ENCODE measurements at places on chromosomes 3 and 15. TPM values are rescaled to one million over a fixed set of nuclear protein-coding genes. Genes with fewer than 3 reads are reported as not detected.

CLDN16 gene
- total RNA-seq: not detected

DNA sequence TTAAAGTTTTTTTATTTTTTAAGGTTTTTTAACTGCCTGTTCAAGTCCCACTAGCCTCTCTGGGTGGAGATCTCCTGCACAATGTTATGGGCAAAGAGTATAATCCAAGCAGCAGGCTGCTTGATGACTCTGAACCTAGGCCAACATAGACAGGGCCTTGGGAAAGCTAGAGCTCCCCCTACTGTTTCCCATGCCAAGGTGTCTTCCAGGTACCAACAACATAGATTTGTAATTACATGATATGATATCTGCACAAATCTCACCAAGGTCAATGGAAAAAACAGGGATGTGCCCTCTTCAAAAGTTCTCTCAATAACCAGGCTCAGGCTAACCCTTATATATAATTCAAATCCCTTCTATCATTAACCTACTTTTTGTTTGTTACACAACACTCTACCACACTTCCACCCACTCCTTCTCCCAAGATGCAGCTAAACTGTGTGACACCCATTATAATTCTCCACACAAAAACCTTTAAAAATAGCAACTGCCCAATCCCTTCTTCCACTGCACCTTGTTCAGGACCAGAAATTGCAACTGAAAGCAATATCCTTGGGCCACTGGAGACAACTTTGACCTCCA is 43.8 kb downstream of the RBM15B start:
- no peak for DNase-seq

EIF2B5 gene
- 32.9 TPM for total RNA-seq

ARHGEF26 gene
- 26.9 TPM for total RNA-seq

DNA sequence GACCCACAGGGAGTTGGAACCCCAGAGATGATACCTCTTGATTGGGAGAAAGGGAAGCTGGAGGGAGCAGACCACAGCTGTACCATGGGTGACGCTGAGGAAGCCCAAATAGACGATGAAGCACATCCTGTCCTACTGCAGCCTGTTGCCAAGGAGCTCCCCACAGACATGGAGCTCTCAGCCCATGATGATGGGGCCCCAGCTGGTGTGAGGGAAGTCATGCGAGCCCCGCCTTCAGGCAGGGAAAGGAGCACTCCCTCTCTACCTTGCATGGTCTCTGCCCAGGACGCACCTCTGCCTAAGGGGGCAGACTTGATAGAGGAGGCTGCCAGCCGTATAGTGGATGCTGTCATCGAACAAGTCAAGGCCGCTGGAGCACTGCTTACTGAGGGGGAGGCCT is 201.1 kb downstream of the AKAP13 start:
- DNase-seq: peak; percentile 77

DNA sequence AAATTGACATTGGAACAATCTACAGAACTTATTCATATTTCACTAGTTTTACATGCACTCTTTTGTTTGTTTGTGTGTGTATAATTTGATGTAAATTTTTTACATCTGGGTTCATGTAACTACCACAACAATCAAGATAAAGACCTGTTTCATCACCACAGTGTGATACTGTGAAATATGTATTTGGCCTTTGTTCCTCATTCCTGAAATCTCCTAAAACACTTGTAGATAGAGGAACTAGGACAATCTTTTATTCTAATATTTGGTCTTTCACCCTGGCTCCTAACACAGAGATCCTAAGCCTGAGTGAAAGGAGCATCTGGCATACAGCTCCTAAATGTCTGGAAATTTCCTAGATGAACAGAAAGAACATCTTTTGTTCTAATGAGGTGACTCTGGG is 155.0 kb upstream of the GPR149 start:
- no peak for DNase-seq

GRCh38 chr15:62946940-62947339 is 95.6 kb upstream of the TPM1 start:
- DNase-seq: no peak

FBLN2 gene
- total RNA-seq: 494 TPM

DNA sequence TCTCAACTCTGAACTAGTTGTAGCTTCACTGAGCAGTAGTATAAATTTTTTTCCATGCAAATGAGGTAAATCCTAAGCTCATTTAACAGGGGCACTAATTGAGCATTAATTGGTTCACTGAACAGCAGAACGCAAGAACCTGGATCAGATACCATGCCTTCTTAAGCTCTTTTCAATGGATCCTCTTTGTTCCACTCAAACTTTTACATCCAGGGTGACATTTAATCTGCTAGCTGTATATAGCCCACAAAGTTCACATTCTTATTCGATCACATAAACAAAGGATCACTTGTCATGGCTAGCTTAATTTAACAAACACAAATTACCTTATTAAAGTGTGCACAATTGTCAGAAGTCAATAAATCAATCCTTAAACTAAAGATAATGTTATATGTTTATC is 281.6 kb downstream of the CNTN6 start:
- no peak for DNase-seq

COLQ gene
- total RNA-seq: 10.7 TPM

- DNase-seq: no peak
Measured at GRCh38 chr3:40576396-40576795, 51.6 kb downstream of the ZNF621 start.

TKT gene
- total RNA-seq: 183 TPM

DNA sequence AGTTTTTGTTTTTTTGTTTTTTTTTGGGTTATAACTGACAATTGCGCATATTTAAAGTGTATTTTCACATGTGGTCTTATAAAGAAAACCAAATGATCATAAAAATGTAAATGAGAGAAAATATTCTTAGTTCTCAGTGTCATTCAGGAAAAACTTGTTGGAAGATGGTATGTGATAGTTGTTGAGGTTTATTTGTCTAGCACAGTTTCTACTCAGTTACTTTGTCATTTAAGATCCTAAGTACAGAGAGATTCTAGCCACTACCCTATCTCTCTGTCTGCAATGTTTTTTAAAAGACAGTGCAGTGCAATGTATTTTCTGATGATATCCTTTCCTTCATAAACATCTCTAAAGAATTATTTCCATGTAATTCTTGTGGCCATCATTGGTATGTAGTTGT is 46.1 kb downstream of the AKAP13 start:
- no peak for DNase-seq

DNA sequence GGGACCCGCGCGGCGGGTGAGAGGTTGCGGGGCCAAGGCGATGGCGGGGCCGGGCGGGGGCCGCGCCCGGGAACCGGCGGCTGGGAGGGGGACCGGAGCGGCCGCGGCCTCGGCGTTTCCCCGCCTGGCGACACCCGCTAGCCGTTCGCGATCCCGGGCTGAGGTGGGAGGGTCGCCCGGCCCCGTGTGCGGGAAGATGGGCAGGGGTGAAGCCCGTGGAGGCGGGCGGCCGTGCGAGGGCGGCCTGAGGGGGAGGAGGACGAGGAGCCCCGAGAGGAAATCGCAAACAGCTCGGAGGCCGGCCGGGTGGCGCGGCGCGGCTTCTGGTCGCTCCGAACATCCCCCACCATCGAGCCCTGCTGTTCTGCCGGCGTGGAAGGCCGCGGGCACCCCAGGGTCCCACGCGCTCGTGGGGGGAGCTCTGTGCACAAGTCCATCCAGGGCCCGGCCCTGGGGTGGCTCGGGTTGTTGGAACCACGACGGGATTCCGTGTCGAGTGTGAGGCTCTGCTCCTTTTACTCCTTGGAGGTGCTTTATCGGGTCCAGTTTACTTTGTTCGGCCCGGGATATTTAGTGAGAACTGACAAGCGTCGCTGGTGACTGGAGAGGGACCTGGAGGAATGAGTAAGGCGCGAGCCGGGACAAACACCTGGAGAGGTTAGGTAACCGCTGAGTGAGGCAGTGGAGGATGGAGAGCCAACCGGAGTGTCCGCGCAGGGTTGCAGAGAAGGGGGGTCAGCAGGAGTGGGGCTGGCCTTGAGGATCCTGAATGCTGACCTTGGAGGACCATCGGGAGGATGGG is 728 bp downstream of the CRTC3 start:
- peak; percentile 86 for DNase-seq

DNA sequence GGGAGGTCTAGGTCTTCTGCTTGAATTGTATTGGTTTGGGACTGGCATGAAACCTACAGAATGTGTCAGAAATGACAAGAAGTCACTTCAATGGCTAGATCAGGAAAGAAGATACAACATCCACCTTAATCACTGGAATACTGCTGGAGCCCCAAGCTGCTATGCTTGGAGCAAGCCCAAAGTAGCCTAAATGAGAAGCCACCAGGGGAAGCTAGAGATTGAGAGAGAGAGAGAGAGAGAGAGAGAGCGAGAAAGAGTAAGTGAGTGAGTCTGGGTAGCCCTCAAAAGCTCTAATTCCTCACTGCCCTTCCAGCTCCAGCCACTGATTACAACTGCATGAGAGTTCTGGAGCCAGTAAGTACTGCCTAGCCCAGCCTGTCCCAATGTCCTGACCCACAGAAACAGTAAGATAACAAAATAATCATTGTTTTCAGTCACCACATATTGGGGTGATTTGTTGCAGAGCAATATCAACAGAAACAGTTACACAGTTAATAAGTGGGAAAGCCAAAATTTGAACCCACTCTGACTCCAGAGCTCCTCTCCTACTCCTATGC is 529.2 kb upstream of the GOLIM4 start:
- no peak for DNase-seq

DNA sequence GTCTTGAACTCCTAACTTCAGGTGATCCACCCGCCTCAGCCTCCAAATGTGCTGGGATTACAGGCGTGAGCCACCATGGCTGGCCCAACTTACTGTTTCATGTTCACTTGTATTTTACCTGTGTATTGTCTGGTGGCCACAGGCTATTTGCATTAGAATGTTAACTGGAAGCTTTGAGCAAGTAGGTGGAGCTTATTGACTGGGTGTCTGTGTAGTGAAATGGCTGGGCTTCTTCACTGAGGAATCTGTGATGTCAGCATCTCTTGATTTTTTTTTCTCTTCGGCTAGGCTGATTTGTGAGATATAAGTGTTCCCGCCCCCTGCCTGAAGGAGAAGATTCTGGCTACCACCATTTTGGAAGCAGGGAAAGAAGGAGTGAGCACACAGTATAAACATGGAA is 237.8 kb upstream of the PEX5L start:
- DNase-seq: no peak

GRCh38 chr3:116476691-116477090 is 31.4 kb upstream of the LSAMP start:
- DNase-seq: no peak

GRCh38 chr15:94105760-94106159 is 125.6 kb upstream of the MCTP2 start:
- no peak for DNase-seq

C3orf49 gene
- total RNA-seq: not detected

CNOT10 gene
- 38.3 TPM for total RNA-seq

FGF12 gene
- total RNA-seq: 0.91 TPM

- no peak for DNase-seq
Measured at GRCh38 chr3:45988804-45989203, 6.8 kb downstream of the FYCO1 start.

DNA sequence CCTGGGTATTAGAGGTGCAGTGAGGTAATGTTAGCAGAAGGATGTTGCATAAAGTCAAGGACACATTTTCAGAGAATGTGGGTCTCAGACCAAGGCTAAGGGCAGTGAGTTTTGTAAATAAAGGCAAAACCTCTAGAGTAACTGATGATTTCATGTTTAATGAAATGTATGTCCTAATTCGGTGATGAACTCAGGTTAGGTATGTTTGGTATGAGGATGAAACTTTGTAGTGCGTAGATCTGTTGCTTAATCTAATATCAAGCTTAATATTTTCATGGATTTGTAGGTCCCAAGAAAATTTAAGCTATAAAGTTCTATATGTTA is 3.6 kb downstream of the USP50 start:
- DNase-seq: no peak

- DNase-seq: no peak
Measured at GRCh38 chr15:85473455-85473854, 93.1 kb downstream of the AKAP13 start.

- peak; percentile 52 for DNase-seq
Measured at GRCh38 chr3:142724682-142725356, 985 bp downstream of the TRPC1 start.

C2CD4A gene
- total RNA-seq: 0.36 TPM

DNA sequence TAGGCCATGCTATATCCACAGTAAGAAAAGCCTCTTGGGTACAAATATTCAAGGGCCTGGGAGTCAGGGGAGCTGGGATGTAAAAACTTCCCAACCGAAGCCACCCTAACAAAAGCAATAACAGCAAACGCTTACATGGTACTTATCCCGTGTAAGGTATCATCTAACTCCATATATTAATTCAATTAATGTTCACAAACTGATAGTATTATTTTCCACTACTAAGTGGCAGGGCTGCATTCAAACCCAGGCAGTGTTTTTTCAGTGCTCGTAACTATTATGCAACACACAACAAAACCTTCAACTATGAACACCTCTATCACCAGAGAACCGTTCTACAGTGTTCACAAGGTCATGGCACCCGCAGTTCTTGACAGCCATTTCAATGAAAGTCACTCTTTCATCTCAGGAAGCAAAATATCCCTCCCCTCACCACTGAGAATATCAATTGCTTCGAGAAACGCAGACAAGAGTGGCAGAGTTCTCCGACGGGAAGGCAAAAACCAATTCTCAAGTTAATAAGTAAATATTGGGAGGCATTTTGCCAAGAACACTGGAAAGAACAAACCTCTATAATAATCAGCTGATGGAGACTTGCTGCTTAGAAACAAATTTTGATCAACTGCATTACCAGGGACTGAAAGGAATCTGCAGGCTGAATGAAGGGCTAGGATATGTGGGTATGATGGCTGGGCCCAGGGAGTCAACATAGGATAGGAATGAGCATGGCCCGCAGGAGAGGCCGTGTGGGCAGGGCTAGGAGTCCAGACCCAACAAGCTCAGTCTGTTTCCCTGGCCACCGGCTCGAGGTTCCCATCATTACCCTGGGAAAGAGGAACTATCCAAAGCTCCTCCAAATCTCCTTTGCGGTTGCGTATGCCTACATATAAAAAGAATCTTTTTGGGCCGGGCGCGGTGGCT is 72.3 kb downstream of the XXYLT1 start:
- DNase-seq: no peak

SCAANT1 gene
- total RNA-seq: not detected

- DNase-seq: no peak
Measured at GRCh38 chr15:100614336-100614735, 11.9 kb downstream of the ASB7 start.

DNA sequence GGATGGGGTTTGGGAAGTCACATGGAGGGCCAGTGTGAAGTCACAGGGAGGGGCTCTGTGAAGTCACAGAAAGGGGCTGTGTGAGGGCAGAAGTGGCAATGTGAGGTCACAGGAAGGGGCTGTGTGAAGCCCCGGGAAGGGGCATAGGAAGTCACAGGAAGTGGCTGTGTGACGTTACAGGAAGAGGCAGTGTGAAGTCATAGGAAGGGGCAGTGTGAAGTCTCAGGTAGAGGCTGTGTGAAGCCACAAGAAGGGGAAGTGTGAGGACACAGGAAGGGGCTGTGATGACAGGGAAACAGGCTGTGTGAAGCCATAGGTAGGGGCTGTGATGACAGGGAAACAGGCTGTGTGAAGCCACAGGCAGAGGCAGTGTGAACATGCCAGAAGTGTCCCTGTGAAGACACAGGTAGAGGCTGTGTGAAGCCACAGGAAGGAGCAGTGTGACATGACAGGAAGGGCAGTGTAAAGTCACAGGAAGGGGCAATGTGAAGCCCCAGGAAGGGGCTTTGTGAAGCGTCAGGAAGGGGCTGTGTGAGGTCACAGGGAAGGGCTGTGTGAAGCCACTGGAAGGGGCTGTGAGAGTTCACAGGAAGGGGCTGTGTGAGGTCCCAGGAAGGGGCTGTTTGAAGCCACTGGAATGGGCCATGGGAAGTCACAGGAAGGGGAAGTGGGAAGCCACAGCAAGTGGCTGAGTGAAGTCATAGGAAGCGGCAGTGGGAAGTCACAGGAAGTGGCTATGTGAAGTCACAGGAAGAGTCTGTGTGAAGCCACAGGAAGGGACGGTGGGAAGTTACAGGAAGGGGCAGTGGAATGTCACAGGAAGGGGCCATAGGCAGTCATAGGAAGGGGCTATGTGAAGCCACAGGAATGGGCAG is 37.1 kb downstream of the GASK1A start:
- DNase-seq: no peak
